ENCODE measurements at places on chromosomes 6 and 20.

GRCh38 chr6:67219346-67219745 lies 1415.7 kb upstream of the ADGRB3 start:
- no peak for DNase-seq

DNA sequence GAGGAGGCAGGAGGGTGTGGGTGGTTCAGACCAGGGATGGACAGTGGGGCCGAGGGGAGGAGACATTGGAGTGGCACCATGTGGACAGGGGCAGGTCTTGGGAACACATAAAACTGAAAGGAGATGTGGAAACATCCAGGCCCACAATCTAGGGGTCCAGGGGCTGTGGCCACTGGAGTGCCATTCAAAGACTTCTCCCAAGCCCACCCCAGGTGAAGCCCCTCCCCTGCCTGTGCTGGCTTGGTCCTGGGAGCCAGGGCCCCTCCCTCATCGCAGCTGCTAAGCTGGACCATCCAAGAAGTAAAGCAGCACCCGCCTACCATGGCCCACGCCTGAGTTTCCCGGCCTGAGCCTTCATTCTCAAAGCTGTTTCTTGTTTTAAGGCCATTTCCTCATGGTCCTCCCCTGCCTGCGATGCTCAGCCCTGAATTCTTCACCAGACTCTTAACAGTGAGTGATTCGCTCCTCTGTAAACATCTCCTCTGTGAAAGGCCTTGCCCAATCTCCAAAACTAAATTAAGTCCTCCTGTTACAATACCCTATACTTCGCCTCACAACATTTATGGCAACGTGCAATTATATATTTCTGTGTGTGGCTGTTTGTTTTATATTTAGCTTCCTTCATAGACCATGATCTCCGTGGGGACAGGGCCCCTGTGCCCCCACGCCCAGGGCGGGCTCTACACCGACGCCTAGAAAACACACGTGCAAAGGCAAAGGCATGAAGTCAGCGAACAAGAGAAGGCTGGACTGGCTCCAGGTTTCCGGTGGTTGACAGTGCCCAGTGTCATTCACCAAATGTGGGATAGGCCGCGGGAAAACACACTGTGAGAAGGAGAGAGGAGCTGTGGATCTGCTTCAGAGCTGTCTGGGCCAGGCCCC lies 267.8 kb downstream of the ERMARD start:
- DNase-seq, result no peak

- DNase-seq, result no peak
These were observed 821 bp downstream of the DHX35 start for GRCh38 chr20:38962928-38963401.

DNA sequence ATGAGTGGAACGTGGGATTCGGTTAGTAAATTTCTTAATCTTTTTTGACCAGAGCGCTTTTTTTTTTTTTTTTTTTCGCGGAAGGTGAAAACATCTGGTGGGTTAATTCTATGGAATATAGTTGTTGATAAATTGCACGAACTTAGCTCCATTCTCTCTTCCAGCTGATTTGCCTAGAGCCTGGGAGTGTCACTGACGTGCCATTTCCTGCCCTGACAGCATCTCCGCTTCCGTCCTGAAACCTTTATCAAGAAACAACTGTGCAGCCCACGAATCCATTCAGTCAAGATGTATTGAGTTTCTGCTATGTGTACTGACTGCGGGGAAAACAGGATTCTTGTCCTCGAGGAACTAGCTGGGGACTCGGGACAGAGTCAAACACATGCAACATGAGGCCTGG lies 59.5 kb upstream of the TGM3 start:
- DNase-seq, result no peak

DNA sequence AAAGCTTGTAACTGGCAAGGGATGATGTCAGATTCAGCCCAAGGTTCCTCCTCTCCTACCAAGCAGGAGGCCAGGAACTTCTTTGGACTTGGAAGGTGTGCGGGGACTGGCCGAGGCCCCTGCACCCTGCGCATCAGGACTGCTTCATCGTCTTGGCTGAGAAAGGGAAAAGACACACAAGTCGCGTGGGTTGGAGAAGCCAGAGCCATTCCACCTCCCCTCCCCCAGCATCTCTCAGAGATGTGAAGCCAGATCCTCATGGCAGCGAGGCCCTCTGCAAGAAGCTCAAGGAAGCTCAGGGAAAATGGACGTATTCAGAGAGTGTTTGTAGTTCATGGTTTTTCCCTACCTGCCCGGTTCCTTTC lies 14.4 kb downstream of the TNFAIP3 start:
- no peak for DNase-seq

GRCh38 chr6:6711832-6712448 lies 123.4 kb downstream of the LY86 start:
- no peak for DNase-seq

- DNase-seq, result no peak
These were observed 101.8 kb upstream of the DST start for GRCh38 chr6:56744528-56744927.
